ENCODE measurements at places on chromosomes 13 and 19. TPM values are rescaled to one million over a fixed set of nuclear protein-coding genes. Genes with fewer than 3 reads are reported as not detected.

RYR1 gene
- not detected for total RNA-seq

EPSTI1 gene
- 19.9 TPM for total RNA-seq

CCDC8 gene
- total RNA-seq = 0.60 TPM

SOX21 gene
- not detected for total RNA-seq

CILP2 gene
- total RNA-seq = not detected

WASF3 gene
- total RNA-seq = 2.5 TPM

PEX11G gene
- 2.1 TPM for total RNA-seq

RUBCNL gene
- total RNA-seq = not detected

ZNF709 gene
- 0.13 TPM for total RNA-seq

HCST gene
- total RNA-seq = not detected

KIR2DL4 gene
- total RNA-seq = not detected

NLRP4 gene
- total RNA-seq = not detected

STOML3 gene
- not detected for total RNA-seq

ZNF486 gene
- total RNA-seq = 8.1 TPM

SMIM24 gene
- not detected for total RNA-seq

NCR1 gene
- total RNA-seq = not detected

PNMA8A gene
- 0.80 TPM for total RNA-seq

B9D2 gene
- 10.2 TPM for total RNA-seq

NCAN gene
- not detected for total RNA-seq
